Activated naive CD8-positive, alpha-beta T cell treated with anti-CD3 and anti-CD28 coated beads, Interleukin-2, amount 50 U/mL, for 16 hours (primary cell): ENCODE measurements at places on chromosomes 6 and 20.

GRCh38 chr6:169112483-169113320, 140.9 kb downstream of the THBS2 start:
- DNase-seq, result no peak

- no peak for DNase-seq
Measured at GRCh38 chr6:167568407-167569024, 243.6 kb downstream of the TTLL2 start.

DNA sequence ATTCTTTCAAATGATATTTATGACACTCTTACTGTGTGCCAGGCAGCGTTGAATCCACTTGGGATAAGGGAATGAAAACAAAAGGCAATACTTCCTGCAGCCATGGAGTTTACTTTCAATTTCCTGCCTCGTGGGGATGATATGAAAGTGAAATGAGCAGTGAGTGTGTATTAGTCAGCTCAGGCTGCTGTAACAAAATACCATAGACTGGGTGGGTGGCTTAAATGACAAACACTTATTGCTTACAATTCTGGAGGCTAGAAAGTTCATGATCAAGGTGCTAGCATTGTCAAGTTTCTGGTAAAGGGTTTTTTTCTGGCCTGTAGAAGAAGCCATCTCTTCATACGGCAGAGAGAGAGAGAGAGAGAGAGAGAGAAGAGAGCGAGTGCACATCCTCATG, 41.7 kb downstream of the TSHZ2 start:
- no peak for DNase-seq

DNA sequence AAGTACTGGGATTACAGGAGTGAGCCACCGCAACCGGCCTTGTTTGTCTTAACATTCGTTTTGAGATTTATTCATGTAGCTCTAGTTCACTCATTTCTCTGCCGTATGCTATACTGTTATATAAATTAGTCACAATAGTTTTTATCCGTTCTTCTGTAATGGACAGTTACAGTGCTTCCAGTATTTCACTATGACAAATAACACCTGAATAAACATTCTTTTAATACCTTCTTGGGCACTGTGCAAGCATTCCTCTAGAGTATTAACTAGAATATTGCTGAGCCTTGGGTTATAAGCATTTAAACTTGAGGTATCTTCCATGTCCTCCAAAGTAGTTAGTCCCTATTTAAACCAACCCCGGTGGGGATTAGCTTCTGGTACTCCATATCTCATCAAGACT, 45.6 kb downstream of the STK38 start:
- DNase-seq, result no peak

GRCh38 chr6:12545619-12546409, 170.8 kb upstream of the PHACTR1 start:
- DNase-seq, result no peak

- DNase-seq, result no peak
Measured at GRCh38 chr20:18224968-18225568, 63.3 kb upstream of the ZNF133 start.

DNA sequence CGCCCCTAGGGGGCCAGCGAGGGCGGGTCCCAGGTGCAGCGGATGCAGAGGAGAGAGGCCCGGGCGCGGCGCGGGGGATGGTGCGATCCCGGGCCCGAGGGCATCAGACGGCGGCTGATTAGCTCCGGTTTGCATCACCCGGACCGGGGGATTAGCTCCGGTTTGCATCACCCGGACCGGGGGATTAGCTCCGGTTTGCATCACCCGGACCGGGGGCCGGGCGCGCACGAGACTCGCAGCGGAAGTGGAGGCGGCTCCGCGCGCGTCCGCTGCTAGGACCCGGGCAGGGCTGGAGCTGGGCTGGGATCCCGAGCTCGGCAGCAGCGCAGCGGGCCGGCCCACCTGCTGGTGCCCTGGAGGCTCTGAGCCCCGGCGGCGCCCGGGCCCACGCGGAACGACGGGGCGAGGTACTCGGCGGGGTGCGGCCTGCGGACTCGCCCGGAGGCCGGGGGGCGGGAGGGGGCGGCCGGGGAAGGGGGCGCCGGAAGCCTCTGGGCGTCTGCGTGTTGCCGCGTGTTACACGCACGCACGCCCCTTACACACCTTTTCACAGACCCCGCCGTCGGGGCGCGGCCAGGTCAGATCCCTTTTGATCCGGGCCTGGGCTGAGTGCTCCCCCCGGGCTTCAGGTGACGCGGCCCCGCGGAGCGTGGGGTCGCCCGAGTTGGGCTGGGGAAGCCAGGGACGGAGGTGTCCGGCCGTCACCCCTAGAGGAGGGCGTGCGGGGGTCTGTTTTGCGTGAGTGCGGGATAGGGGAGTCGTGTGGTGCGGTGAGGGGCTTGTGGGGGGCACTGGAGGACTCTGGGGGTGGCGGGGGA, 412 bp downstream of the TRIB3 start:
- peak; percentile 43 for DNase-seq

- no peak for DNase-seq
Measured at GRCh38 chr6:22334778-22335177, 37.9 kb upstream of the PRL start.
